ENCODE measurements at places on chromosomes 12 and 14. TPM values are rescaled to one million over a fixed set of nuclear protein-coding genes. Genes with fewer than 3 reads are reported as not detected.

Gene EIF2B2
- 85.6 TPM for total RNA-seq

DNA sequence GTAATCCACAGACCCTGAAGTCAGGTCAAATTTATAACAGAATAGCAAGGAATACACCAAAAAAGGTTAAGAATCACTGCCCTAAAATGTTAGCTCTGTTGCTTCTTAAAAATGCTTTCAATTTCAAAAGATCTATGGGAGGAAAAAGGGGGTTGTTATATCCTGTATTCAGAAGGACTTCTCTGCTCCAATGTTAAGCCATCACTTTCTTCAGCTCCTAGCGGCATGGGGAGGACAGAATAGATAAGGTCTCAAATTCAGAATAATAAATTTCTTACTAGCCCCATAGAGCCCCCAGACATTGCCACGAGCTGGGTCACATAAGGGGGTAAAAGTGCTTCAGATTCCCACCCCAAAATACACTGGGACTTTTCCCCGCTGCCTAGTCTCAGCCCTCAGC lies 49.8 kb downstream of the CPM start:
- no peak for DNase-seq

DNA sequence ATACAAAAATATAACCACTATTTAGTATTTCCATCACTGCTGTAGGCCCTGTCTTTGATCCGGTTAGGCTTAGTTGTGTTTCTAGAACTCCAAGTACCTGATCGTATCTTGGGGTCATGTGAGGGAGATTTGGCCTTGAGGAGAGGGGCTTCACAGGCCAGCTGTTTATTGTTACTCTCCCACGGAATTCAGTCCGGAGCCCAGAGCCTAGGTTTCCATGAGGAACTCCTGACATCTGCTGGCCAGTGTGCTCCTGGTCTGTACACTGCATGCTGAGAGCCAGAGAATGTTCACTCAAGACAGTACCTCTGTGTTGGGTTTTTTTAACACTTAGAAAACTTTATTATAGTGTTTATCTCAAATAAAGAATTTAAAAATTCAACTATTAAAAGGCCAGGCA lies 341.0 kb upstream of the TMEM132C start:
- no peak for DNase-seq

Gene SLC4A8
- total RNA-seq = 1.7 TPM

DNA sequence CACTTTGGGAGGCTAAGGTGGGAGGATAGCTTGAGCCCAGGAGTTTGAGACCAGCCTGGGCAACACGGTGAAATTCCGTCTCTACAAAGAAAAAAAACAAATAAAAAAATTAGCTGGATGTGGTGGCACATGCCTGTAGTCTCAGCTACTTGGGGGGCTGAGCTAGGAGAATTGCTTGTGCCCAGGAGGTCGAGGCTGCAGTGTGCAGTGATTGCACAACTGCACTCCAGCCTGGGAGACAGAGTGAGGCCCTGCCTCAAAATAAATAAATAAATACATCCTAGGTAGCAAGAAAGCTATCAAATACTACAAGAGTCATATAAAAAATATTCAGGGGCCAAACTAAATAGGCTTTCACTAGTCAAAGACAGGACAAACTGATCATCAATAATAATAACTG lies 6.2 kb downstream of the KLHL28 start:
- no peak for DNase-seq
